Esophagus squamous epithelium (tissue), 5 donors: ENCODE measurements at places on chromosomes 13 and 19.

DNA sequence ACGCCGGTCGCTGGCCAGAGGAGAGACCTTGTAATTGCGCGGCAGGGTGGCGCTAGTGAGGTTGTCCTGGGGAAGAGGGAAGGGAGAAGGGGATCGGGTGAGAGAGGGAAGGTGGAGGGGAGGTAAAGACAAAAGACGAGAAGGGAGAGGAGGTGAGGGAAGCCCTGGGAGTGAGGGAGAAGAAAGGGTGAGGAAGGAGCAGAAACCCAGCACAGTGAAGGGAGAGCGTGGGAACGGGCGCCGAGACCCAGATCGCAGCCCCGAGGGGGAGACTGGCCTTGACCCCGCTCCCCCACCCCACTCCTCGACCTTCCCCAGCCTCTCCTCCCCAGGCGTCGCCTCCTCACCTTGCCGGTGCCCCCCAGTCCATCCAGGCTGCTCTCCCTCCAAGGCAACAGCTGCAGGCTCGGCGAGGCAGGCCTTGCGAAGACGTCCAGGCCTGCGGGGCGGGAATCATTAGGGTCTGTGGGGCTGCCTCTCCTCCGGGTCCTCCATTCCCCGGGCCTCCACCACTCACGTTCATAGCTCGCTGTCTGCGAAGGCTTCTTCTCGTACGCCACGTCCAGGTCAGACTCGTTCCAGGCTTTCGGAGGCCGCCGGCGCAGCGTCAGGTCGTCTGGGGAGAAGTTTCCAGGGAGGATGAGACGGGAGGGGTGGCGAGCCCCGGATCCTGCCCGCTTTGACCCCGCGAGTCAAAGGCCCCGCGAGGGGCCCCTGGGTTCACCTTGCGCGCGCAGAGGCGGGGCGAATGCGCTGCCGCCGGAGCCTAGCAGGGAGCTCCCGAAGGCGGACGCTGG is 8.8 kb downstream of the PPP1R13L start:
- no peak for DNase-seq

- DNase-seq = peak; percentile 61
These were observed 9.9 kb downstream of the LMTK3 start for GRCh38 chr19:48501494-48502349.

DNA sequence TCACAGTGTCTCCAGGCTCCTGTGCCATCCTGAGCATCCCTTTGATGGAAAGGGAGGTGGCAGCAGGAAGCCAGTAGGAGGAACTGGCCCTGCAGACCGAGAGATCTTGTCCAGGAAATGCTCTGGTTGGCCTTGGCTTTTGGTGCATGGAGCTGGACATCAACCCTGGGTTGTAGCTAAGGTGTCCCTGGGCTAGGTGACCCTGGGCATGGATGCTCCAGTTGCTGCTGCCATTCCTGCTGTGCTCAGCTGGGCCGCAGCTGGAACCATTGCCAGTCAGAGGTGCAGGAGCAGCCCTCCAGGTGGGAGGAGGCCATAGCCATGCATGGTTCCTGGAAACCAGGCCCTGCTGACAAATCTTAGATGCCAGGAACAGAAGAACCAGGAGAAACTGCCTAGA is 67.5 kb downstream of the ZNF98 start:
- no peak for DNase-seq

DNA sequence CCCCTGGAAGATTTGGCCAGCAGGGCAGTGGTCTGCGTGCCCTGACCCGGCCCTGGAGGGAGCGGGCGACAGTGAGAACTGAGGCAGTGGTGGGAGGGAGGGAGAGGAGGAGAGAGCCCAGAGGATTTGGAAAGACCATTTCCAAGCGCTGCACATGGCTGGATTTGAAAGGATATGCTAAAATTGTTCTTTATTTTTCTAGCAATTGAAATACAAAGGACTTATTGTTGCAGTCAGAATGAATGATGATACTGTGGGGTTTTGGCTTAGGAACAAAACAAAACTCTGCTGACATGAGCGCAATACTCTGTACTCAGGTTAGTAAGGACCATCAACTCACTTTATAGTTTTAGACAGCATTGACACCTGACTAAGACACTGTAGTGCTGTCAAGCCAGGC is 69.5 kb downstream of the TNFRSF19 start:
- no peak for DNase-seq

DNA sequence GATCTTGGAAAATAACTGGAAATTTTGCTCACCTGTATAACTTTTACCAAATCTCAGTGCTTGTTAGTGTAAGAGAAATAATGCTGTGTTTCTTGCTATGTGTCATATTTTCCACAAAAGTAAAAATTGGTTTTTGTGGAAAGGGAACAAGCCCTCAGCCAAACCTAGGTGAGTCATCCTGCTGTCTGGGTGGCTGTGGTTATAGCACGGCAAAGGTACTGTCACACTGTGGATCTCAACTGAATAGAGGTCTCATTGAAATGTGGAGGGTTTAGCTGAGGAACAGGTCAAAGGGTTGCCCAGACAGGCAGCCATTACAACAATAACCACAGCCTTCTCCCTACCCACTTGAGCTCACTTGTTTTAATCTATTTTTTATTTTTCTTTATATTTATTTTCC is 338.8 kb upstream of the DACH1 start:
- no peak for DNase-seq

GRCh38 chr19:45235485-45235884 is 9.7 kb downstream of the EXOC3L2 start:
- no peak for DNase-seq

DNA sequence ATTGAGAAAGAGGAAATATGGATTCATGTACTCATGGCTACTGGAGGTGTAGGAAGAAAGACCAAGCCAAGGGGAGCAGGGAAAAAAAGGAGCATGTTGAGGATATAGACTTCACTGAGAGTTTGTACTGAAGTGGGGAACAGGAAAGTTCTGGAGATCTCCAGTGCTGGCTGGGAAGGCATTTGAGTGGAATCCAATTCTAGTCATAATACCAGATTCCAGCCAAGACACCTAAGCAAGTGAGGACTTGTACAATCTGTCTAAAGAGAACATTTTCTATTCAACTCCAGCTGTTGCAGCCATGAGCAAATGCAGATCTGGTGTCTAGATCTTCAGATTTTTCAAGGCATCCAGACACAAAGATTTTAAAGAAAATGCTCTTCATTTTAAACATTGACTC is 412.5 kb downstream of the OXGR1 start:
- DNase-seq = no peak

- DNase-seq = no peak
These were observed 1.4 kb downstream of the KCTD12 start for GRCh38 chr13:76884907-76885202.

- DNase-seq = no peak
These were observed 800 bp downstream of the ELL start for GRCh38 chr19:18520848-18521691.

GRCh38 chr19:51772977-51773376 is 12.0 kb downstream of the FPR2 start:
- no peak for DNase-seq

- no peak for DNase-seq
These were observed 5.5 kb downstream of the NR2F6 start for GRCh38 chr19:17240062-17240752.

DNA sequence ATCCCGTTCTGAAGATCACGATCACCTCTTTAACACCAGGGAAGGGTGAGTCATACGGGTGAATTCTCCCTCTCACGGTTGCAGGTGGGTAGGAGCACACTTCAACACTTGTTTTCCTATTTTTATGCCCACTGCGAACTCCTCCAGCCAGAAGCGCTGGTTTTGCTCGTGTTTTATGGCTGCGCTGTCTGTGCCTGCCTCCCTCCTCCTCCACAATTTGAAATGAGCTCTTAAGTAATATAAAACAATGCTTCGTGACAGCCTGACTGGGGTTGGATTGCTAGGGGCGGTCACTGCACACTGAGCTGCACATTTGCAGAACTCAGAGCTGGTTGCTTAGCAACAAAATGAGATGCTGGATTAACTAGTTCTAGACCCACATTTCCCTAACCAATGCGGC is 12.9 kb downstream of the CCDC70 start:
- no peak for DNase-seq

- DNase-seq = no peak
These were observed 702 bp downstream of the PTH2 start for GRCh38 chr19:49422407-49423070.

GRCh38 chr13:28623782-28624706 is 34.9 kb upstream of the POMP start:
- no peak for DNase-seq

DNA sequence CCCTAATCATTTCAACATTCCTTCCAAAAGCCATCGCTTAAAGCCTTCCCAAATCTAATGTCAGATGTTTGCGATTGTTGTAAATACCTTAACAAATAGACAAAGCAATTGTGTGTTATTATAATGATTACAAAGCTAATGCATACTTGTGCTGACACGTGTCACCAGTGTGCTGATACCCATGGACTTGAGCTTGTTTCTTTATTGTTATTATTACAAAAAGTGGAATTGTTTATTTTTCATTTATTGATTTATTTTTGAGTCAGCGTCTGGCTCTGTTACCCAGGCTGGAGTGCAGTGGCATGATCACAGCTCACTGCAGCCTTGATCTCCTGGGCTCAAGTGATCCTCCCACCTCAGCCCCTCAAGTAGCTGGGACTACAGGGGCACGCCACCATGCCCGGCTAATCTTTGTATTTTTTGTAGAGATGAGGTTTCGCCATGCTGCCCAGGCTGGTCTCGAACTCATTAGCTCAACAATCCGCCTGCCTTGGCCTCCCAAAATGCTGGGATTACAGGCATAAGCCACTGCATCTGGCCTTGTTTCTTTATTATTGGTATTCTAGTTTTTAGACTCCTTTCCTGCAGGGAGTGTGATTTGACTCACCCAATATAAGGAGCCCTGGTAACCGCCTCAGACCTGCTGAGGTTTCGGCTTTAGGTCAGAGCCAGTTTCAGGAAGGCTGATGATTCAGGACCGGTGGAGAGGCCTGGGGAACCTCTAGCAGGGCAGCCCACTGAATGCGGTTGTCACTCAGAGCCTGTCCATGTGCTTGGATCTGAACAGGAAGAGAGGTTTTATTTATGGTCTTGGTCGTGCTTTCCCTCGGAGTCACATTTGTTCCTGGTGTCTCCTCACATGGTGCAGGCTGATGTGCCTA is 2.1 kb upstream of the FBXO17 start:
- DNase-seq = no peak

GRCh38 chr19:46009530-46010510 is 13.0 kb downstream of the PGLYRP1 start:
- no peak for DNase-seq

GRCh38 chr13:37118016-37118415 is 12.6 kb upstream of the CSNK1A1L start:
- no peak for DNase-seq

DNA sequence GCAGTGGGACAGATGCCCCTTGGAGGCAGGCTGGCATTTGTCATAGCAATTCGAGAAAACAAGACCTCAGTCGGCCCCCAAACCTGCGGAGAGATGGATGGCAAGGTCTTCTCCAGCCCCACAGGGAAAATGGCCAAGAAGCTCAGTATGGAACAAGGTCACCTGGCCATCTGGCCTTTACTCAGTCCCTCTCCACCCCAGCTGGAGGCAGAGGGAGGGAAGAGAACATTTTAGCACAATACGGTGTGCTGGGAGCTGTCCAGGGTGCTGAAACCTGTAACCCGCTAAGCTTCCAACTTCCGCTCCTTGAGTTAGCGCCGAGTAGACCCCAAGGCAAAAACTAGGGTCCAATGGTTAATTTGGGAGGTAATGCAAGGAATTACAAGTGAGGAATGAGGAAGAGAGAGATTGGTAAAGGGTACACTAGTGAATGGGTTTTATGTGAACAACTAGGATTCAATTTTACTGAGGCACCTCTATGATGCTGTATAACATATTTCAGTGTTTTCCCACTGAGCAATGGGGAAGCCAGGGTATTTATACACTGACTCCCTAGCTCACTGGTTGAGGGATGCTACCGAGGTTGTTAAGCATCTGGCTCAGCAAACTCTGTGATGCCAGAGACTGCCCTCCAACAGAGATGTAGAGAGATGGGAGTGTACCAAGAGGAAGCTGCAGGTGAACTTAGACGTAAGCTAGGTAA is 64.3 kb downstream of the CACNA1A start:
- DNase-seq = no peak

DNA sequence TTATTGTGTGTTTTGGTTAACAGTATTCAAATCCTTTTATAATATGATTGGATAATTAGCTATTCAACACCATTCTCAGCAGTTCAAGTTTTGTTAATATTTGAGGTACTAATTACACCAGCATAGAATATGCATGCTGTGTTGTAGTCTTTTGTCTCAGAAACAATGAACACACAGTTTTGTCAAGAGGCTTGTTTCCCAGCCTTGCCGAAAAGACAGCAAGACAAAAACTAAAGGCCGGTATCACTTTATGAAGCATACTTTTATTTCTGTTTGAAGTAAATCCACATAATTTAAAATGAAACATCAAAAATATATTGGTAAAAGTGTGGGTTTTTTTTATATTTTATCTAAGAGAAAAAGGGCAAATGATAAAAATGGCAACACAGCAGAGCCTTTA is 7.5 kb downstream of the GPR180 start:
- DNase-seq = no peak

DNA sequence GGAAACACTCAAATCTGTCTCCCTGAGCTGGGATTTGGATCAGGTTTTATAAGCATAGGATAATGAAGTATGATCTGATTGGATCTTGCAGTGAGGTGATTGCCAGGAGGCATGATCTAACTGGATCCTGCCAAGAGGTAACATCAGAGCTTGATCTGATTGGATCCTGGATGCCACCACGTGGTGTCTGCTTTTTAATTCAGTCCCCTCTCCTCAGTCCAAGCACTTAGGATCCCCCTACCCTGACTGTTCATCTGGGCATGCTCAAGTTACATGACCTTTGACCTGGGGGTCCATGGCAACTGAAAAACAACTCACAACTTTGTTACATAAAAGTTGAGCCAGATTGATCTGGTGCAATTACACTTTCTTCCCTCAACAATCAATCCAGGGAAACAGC is 47.5 kb upstream of the LSM14A start:
- no peak for DNase-seq

- DNase-seq = no peak
These were observed 97.5 kb downstream of the TNFRSF19 start for GRCh38 chr13:23667750-23668149.

- no peak for DNase-seq
These were observed 18.0 kb downstream of the ZAR1L start for GRCh38 chr13:32297206-32297605.

- no peak for DNase-seq
These were observed 6.3 kb upstream of the GPR183 start for GRCh38 chr13:99313501-99313900.

- no peak for DNase-seq
These were observed at the start of gene CPT1C for GRCh38 chr19:49690656-49691242. Gene CPT1C, plus strand, starts transcription at chr19:49691116. Its CDS starts 1,137 bp downstream, at chr19:49692253.
